Type B pancreatic cell (in vitro differentiated cells): ENCODE measurements at places on chromosomes 5 and 9. TPM values are rescaled to one million over a fixed set of nuclear protein-coding genes. Genes with fewer than 3 reads are reported as not detected.

DNA sequence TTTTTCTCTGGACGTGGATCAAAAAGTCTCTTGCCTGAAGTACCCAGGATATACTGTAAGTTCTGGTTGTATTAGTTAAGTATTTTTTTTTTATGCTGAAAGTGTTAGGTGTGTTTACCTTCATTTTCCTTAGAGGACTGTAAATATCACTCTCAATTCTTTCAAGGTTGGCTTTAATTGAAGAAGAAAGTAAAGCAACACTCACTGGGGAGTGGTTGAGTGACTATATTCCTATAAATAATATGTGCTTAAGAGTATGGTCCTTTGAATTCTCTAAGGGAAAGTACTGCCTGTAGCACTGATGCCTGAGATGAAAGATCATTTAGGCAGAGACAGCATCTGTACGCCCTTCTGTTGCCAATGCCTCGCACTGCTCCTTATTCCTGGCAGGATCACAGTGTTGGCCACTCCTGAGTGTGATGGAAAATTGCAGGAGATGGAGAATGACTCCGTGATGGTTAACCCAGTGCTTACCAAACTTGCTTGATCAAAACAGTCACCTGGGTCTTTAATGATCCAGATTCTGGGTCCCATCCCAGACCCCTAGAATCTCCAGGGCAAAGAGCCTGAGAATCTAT is 182.0 kb upstream of the MPDZ start:
- no peaks in the 10 kb centered on the region for H3K27me3 ChIP-seq
- no peak overlapping the region for H3K4me3 ChIP-seq
- no peak overlapping the region for H3K27ac ChIP-seq
- no peak for DNase-seq
- H3K36me3 ChIP-seq: no peaks in the 10 kb centered on the region
- no peaks in the 10 kb centered on the region for H3K4me1 ChIP-seq

DNA sequence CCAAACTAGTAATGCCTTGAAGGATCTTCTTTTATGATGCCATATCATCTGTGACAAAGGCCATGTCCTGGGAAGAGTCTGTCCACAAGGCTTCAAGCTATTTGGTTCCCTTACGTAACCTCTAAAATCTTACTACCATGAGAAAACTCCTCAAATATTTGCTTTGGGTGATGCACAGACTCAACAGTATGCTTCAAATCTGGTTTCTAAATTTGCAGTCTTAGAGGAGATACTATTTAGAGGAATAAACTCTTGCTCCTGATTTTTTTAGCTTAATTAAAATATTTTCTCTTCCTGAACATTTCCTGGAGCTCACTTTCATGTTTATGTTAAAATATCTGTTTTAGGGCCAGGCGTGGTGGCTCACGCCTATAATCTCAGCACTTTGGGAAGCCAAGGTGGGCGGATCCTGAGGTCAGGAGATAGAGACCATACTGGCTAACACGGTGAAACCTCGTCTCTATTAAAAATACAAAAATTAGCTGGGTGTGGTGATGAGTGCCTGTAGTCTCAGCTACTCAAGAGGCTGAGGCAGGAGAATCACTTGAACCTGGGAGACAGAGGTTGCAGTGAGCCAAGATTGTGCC is 28.2 kb downstream of the TRPC7 start:
- peaks cover 8% of the 10 kb centered on the region for H3K27me3 ChIP-seq
- H3K4me1 ChIP-seq: no peaks in the 10 kb centered on the region
- no peak overlapping the region for H3K4me3 ChIP-seq
- DNase-seq: no peak
- no peaks in the 10 kb centered on the region for H3K36me3 ChIP-seq

GRCh38 chr5:61319388-61320146 is 12.5 kb upstream of the ZSWIM6 start:
- H3K36me3 ChIP-seq: no peaks in the 10 kb centered on the region
- no peak overlapping the region for H3K27ac ChIP-seq
- no peak for DNase-seq
- H3K4me1 ChIP-seq: peaks cover 27% of the 10 kb centered on the region
- H3K27me3 ChIP-seq: no peaks in the 10 kb centered on the region
- H3K4me3 ChIP-seq: peak overlapping the region; percentile 37

DNA sequence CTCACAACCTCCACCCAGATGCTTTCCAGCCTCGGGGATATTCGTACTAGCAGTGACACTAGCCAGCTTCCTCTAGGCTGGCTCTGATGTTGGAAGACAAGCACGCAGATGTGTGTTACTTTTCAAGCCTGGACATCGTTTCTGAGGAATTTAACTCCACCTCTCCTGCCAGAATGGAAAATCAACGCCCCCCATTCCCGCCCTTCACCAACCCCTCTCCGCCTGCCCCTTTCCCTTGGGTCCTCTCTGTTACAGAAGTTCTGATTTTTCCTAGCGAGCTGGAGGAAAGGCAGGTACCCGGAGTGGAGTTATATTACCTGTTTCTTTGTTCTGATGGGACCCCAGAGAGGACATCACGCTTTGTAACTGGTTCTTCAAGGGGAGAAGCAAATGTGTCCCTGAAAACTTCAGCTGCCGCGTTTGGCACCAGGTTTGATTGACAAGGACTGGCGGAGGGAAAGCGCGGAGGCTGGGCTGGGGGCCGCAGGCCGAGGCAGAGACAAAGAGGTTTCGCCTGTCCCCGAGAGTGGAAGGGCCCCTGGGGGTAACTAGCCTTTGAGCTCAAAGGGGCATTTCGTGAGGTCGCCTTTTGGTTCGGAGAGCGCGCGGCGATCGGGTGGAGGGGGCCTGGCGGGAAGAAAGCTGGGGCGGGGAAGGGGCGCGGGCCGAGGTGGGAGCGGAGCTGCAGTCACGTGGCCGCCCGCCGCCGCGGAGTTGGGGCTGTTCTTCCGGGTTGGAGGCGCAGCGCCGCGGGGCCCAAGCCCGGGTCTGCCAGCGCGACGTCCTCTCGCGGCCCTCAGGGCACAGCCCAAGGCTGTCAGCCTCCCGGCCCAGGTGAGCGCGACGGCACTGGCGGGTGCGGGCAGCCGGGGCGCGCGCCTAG is at the start of gene NNT:
Gene NNT, plus strand, starts transcription at position 720 of the 883 bp plus-strand sequence. CDS start 6,016 bp downstream, outside the sequence.
- H3K4me1 ChIP-seq: peaks cover 24% of the 10 kb centered on the region
- H3K36me3 ChIP-seq: peaks cover 13% of the 10 kb centered on the region
- DNase-seq: peak; percentile 84
- peak within 1 kb of the TSS; percentile 97 for H3K4me3 ChIP-seq
- H3K27ac ChIP-seq: peak within 1 kb of the TSS; percentile 90

CTSL gene
- total RNA-seq: 85.7 and 117 TPM in 2 replicates

SV2C gene
- total RNA-seq: 0.64 and 6.9 TPM in 2 replicates

DNA sequence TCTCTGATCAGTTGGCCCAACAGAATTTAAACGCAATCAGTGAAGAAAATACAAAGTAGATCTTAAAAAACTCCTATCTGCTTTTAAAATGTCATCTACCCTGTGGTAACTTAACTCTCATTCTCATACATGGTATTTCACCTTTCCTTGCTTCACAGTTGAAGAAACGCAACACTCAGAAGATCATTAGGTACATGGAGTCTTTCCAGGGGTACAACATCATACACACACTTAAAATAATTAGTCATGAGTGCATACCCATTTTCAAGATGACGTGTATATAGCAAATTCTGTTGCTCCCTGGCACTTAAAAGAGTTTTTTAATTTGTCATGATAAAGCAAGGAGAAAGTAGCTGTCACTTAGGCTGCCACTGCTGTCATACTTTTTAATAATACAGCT is 259.9 kb downstream of the BNC2 start:
- no peaks in the 10 kb centered on the region for H3K36me3 ChIP-seq
- no peak overlapping the region for H3K27ac ChIP-seq
- DNase-seq: no peak
- H3K4me1 ChIP-seq: peaks cover 35% of the 10 kb centered on the region

GRCh38 chr9:87350915-87351314 is 146.8 kb upstream of the DAPK1 start:
- H3K27me3 ChIP-seq: no peaks in the 10 kb centered on the region
- H3K36me3 ChIP-seq: no peaks in the 10 kb centered on the region
- peaks cover 11% of the 10 kb centered on the region for H3K4me1 ChIP-seq
- no peak for DNase-seq
- no peak overlapping the region for H3K27ac ChIP-seq
- H3K4me3 ChIP-seq: no peak overlapping the region

INSL4 gene
- total RNA-seq: 0.29 TPM in 1 of 2 replicates, not detected in the other

ZDHHC11 gene
- 20.8 and 27.5 TPM in 2 replicates for total RNA-seq

IL33 gene
- 0.67 and 13.3 TPM in 2 replicates for total RNA-seq

SPINK5 gene
- 14.1 and 26.0 TPM in 2 replicates for total RNA-seq

DNA sequence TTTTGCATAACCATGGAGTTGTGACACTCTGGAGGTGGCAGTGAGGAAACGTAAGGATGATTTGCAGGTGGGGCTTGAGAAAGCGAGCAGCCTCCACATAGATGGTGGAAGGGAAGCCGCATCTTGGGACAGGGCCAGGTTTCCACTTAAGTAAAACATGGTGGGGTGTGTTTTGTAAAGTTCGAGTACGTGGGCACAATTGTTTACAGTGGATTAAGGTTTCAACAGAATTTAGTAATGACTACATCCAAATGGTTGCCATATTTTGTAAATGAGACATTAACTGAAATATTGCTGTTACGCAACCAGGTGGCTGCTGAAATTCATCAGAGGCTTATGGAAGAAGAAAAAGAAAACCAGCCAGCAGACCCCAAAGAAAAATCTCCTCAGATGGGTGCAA is 85.4 kb upstream of the IL7R start:
- no peak overlapping the region for H3K27ac ChIP-seq
- H3K36me3 ChIP-seq: no peaks in the 10 kb centered on the region
- H3K4me1 ChIP-seq: no peaks in the 10 kb centered on the region
- peaks cover 6% of the 10 kb centered on the region for H3K27me3 ChIP-seq
- no peak overlapping the region for H3K4me3 ChIP-seq
- no peak for DNase-seq

ADCY2 gene
- total RNA-seq: 5.7 and 79.7 TPM in 2 replicates
